ENCODE measurements at places on chromosomes 16 and 17.

DNA sequence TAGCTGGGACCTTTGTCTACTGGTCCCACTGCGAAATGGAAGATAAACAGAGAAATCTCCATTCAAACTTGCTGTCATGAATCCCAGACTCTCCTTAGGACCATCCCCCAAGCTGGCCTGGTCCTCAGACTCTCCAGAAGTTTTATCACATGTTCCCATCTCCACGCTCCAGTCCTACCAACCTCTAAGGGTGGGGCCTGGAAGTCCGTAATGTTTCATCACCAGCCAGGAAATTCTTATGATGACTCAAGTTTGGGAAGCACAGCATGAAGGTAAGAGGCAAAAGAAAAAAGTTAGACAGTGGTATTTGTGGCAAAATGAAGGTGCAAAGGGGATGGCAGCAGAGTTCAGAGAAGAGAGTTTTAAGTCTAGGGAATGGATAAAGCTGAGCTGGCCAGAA, 52.7 kb downstream of the ZNF18 start:
- no peak for DNase-seq

DNA sequence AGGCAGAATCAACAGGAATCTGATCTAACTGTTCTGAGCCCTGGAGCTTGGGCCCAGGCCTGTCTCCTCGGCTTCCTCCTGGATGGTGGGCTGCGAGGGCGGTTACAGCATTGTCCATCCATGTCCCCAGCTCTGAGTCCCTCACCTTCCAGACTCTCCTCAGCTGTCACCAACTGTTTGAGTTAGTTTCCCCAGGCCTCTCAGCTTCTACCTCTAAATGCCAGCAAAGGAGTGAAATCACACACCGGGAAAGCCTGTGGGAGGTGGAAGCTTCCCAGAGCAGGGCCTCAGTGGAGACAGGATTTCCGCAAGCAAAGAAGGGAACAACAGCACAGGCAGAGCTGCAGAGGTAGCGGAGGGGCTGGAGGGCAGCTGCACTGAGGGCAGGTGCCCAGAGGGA, 9.4 kb upstream of the PRPSAP2 start:
- DNase-seq = peak; percentile 46

GRCh38 chr17:19265755-19266154, 28.6 kb downstream of the EPN2 start:
- no peak for DNase-seq

- no peak for DNase-seq
Observed at GRCh38 chr16:63372815-63373214, 1336.6 kb upstream of the CDH8 start.

- DNase-seq = no peak
Observed at GRCh38 chr17:32596628-32597027, 109.8 kb downstream of the CDK5R1 start.

GRCh38 chr17:2436316-2436905, 35.6 kb upstream of the MNT start:
- DNase-seq = peak; percentile 57

DNA sequence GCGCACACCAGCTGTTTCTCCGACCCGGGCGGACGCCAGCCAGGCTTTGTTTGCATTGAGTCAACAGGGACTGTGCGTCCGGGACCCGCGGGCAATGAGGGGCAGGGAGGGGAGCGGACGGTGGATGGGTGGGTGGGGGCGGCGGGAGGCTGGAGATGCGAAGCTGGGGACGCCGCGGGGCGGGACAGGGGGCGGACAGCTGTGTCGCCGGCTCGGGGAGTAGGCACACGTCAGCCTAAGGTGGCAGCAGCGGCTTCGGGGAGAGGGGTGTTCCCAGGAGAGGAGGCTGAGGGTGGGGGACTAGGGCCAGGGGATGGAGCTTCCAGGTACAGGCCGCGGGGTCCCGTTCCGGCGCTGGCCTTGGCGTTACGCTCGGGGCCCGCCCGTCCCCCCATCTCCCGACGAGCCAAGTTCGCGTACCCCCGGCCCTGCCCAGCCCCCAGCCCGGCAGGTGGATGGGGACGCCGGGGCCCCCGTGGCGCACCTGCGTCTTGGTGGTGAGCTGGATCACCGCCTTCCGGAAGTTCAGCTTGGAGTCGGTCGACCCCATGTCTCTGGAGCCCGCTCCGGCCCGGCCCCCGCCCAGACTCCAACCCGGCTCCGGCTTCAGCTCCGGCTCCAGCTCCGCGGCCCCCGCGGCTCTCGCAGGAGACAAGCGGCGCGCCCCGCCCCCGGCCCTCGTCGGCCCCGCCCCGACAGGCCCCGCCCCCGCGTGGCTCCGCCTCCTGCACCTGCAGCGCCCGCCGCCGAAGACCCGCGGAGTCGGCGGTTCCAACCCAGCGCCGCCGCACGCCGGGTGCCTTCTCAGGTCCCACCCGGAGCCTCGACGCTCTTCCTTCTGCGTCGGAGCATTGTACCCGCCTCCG, at the start of gene HID1:
TSS of gene HID1 (minus strand) at position 653 of the 866 bp plus-strand sequence. CDS start at position 550, 103 bp downstream.
- DNase-seq = peak; percentile 92

- DNase-seq = no peak
Observed at GRCh38 chr17:56480501-56480900, 113.0 kb upstream of the NOG start.

GRCh38 chr17:48571024-48571818, 6.9 kb downstream of the HOXB4 start:
- DNase-seq = peak; percentile 80

GRCh38 chr16:20904507-20905081, 4.0 kb downstream of the LYRM1 start:
- no peak for DNase-seq

DNA sequence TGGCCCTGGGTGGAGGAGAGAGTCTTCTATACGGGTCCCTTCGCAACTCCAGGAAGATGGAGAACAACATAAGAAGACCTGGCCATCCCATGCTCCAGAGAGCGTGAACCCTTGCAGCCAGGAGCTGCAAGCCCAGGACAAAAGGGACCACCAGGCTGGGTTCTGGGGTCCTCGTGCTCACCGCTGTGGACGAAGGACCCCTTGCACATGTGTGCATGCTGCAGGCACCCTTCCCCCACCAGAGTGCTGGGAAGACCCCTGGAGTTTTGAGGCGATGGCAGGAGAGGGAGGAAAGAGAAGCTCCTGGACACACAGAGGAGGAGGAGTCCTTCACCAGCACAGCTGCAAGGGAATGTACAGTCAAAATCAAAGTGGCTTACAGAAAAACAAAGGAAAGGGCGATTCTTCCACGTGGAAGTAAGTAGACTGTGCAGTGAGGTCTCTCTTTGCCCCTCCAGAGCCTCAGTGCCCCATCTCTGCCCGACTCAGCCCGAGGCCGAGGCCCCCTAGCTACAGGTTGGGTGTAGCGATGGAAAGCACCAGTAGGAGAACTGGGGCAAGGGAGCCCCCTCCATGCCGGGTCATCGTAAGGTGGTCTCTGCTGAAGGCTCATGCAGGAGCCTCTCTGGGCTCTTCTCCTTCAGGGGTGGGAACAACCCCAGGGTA, 51.3 kb downstream of the PIMREG start:
- DNase-seq = peak; percentile 58

DNA sequence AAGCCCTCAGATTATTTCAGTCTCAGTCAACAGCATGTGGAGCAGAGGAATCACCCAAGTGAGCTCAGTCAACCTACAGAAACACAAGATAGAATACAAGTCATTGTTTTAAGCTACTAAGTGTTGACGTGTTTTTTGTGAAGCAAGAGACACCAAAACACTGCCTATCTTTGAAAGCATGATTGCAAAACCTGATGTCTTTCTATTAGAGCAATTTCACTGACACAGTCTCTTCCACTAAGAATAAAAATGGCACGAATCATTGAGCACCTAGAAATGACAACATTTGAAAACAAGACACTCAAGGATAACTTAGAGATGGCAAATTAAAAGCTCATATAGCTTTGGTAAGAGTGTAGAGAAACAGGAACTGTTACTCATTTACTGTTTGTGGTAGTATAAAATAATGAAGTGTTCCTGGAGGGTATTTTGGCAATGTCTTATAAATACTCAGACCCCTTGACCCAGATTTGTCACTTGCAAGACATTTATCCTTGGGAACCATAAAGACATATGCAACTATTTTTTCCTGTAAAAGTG, 407.1 kb upstream of the XYLT1 start:
- no peak for DNase-seq

GRCh38 chr16:4315186-4316107, at the start of gene GLIS2:
GLIS2 (plus strand) TSS chr16:4316067; CDS start chr16:4332281, 16,214 bp downstream.
- DNase-seq = peak; percentile 89

- DNase-seq = peak; percentile 92
Observed at GRCh38 chr17:36703860-36704266, 102.5 kb downstream of the MRM1 start.

GRCh38 chr16:63442246-63442645, 1406.0 kb upstream of the CDH8 start:
- DNase-seq = no peak

- DNase-seq = no peak
Observed at GRCh38 chr16:51971184-51971583, 575.8 kb downstream of the TOX3 start.

GRCh38 chr16:12767897-12768296, 35.8 kb downstream of the CPPED1 start:
- DNase-seq = no peak

DNA sequence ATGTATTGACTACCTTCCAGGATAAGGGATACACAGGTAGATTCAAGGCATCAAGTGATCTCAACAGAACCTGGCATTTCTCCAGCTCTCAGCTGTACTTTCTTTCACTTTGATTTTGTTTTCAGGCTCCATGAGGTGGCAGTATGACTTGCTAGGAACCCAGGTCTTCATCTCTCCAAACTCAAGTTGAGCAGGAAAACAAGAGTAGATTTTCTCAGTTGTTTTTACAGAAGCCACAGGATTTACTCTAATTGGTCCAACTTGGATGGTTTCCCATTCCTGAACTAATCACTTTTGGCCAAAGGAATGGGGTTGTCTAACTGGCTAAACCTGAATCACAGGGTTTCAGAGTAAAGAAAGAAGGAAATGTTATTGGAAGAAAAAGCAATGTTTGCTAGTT, 146.6 kb downstream of the TRIM37 start:
- DNase-seq = peak; percentile 61

DNA sequence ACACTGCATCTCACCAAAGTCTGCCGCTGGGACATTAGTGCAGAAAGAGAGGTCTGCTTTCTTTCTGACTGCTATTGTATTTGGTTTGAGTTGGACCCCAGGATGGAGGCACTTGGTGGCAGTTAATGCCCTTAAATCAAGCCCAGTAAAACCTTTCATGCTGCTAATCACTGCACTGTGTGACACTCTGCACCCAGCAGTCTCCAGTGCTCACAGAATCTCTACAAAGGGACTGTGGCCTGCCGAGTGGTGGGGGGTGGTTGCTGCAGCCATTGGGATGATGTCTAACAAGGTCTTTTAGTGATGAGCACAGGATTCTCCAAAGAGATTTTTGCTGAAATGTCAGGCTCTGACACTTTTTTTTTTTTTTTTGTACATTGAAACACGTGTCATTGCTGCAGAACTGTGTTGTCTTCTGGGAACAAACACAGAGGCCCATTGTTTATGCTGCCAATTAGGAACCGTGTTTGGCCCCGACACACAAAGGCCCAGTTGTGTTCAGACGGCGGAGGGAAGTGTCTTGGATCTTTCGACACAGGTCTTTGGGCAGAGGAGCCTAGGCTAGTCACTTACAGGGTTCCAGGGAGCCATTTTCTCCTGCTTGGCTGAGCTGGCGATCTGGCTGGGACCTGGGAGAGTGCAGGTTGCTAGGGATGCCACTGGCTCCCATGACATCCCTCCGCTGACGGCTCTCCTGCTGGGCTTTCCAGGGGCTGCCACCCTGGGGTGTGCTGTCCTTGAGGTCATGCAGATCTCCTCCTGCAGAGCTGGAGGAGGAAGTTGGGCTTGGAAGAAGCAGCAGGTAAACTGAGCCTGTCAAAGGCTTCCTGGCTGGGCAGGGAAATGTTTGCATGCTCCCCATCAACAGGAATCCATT, 16.2 kb upstream of the TNRC6C start:
- DNase-seq = peak; percentile 91

DNA sequence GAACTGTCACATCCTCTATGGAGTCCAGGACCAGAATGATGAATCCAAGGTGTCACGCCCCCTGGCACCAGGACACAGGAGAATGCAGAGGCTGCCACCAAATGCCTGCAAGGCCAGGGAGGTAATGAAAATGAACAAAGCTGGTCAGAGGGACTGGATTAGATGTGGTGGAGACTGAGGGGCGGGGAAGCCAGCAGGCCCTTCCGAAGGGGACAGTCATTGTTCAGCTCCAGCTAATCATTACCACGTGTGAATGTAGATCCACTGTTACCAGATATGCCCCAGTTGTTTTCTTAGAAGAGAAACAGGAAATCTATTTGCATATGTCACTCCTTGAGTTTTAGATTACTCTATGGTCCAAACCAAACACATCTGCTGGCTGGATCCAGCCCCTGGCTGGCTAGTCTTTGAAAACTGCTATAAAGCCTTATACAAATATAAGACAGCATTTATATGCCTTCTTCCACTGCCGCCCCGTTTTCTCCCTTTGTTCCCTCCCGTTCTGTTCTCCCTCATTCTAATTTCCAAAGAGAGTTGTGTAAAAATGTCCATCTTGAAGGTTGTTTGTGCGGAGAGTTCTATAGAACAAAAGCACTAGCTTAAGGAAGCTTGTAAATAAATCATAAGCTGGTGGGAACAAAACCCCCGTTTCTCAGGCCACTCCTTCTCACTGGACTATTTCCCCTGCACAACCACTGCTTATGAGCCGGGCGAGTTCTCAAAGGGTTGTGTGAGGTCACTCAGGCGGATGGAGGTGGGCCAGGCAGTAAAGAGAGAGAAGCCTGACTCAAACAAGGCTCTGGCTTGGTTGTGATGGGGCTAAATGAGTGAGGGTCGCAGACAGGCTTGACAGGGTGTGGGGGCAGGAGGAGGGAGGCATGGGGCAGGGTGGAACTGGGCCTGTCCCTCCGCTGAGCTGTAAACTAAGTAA, 14.2 kb downstream of the CRYM start:
- DNase-seq = peak; percentile 54

DNA sequence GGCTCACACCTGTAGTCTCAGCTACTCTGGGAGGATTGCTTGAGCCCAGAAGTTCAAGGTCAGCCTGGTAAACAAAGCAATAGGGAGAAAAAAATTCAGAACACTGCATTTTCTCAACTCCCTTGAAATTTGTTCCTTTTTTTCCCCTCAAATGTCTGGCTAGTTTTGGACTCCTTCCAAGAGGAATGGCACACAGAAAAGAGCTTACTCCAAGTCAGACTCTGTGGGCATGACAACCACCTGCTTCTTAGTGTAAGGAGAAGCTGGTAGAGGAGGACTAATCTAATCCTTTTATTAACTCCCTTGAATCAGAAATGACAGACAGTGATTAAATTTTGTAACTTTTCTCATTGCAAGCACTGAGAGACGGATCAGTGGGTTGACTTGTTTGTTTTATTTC, 27.9 kb upstream of the HYDIN start:
- no peak for DNase-seq

- DNase-seq = no peak
Observed at GRCh38 chr17:41553176-41553575, 18.7 kb downstream of the KRT9 start.

- peak; percentile 23 for DNase-seq
Observed at GRCh38 chr17:640436-640835, 74.2 kb downstream of the VPS53 start.

- peak; percentile 44 for DNase-seq
Observed at GRCh38 chr17:339193-340061, 13.2 kb downstream of the RPH3AL start.
